Panc1 (cell line): ENCODE measurements at places on chromosomes 3 and 15. TPM values are rescaled to one million over a fixed set of nuclear protein-coding genes. Genes with fewer than 3 reads are reported as not detected.

DNA sequence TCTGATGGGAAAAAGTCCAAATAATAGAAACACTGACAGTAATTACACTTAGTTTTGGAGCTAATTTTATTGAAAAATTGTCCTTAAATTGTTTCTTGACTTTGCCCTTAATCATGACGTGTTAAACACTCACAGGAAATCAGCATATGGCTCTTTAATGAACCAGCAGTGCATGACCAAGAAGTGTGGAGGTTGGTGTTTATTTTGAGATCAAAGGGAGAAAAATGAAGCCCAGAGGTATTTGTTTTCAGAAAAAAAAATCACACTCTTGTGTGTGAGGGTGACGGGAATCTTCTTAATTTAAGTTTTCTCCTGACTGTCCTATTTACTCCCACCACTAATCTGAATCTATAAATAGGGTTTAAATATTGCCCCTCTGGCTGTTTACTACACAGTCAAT is 28.8 kb upstream of the SYNM start:
- peak overlapping the region; percentile 24; the same call in 1 of the 2 replicates for H3K4me3 ChIP-seq
- 0 out of 2 replicates have a peak, but pooled peaks cover 5% of the 10 kb centered on the region for H3K4me1 ChIP-seq
- no peaks in the 10 kb centered on the region for H3K36me3 ChIP-seq
- H3K27ac ChIP-seq = peak overlapping the region; percentile 72

DNA sequence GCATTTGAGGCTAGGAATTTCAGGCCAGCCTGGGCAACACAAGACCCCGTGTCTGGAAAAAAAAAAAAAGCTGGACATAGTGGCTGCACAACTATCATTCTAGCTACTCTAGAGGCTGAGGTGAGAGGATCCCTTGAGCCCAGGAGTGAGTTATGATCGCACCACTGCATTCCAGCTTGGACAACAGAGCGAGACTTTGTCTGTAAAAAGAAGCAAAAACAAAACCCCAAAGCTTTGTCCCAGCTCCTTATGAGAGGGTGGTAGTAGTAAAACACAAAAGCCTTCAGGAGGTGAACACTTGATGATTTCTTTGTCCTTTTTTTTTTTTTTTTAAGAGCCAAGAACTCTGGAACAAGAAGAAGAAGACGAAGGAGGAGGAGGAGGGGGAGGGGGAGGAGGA is 1.1 kb upstream of the CD200 start:
- no peak overlapping the region for H3K4me3 ChIP-seq
- H3K27ac ChIP-seq = no peak overlapping the region
- no peak for DNase-seq
- H3K4me1 ChIP-seq = no peaks in the 10 kb centered on the region

GRCh38 chr15:41544650-41545015 is 576 bp upstream of the RPAP1 start:
- H3K4me3 ChIP-seq = peak overlapping the region; percentile 92
- peaks cover 12% of the 10 kb centered on the region for H3K4me1 ChIP-seq
- H3K27me3 ChIP-seq = no peaks in the 10 kb centered on the region
- peaks cover 5% of the 10 kb centered on the region; the same call in 1 of the 2 replicates for H3K36me3 ChIP-seq
- no peak for DNase-seq

- peaks cover 14% of the 10 kb centered on the region for H3K4me1 ChIP-seq
- no peak overlapping the region for H3K27ac ChIP-seq
- H3K4me3 ChIP-seq = no peak overlapping the region
Observed at GRCh38 chr15:90318591-90318990, 33.5 kb upstream of the ZNF774 start.

- H3K4me3 ChIP-seq = no peak overlapping the region
- no peaks in the 10 kb centered on the region for H3K36me3 ChIP-seq
- no peaks in the 10 kb centered on the region for H3K27me3 ChIP-seq
- H3K4me1 ChIP-seq = no peaks in the 10 kb centered on the region
Observed at GRCh38 chr15:94359716-94360115, 128.4 kb downstream of the MCTP2 start.

DNA sequence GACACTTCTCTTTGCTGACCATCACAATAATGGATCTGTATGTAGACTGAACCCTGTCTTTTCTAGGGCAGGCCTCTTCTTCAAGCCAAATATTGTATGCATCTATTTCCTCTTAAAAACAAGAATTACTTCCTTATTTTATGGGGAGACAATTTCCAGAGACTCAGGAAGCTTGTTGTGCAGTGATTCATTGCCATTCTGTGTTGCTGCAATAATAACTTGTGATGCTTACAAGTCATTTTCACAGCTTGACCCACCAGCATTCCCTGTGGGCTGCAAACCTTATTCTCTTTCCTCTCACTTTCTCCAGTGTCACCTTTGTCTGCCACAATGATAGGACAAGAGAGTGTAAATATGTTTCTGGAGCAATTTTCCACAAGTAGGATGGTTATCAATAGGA is 276.7 kb upstream of the SGO1 start:
- no peak overlapping the region for H3K27ac ChIP-seq
- H3K27me3 ChIP-seq = no peaks in the 10 kb centered on the region
- no peak for DNase-seq
- no peaks in the 10 kb centered on the region for H3K36me3 ChIP-seq
- no peaks in the 10 kb centered on the region for H3K4me1 ChIP-seq
- H3K4me3 ChIP-seq = no peak overlapping the region

- no peaks in the 10 kb centered on the region for H3K36me3 ChIP-seq
- DNase-seq = no peak
- no peaks in the 10 kb centered on the region for H3K27me3 ChIP-seq
- H3K4me3 ChIP-seq = peak overlapping the region; percentile 36
- H3K27ac ChIP-seq = peak overlapping the region; percentile 86
Observed at GRCh38 chr15:77944002-77944867, 133.3 kb downstream of the TBC1D2B start.

DNA sequence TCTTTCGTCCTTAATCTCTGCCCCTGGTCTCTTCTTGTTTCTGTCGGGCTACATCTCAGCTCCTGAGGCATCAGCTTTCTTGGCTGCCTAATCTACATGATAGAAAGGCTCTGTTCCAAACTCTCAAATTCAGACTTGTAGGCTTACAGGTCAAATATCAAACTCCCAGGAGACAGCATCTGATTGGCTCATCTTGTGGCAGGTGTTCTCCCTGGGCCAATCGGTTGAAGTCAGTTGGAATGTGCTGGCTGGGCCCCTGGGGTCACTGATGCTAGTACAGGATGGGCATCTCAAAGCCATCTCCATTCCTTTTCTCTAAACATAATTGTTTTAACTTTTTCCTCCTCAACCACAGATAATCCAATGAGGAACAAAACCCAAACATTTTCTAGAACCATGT is 198.7 kb downstream of the CNTN3 start:
- H3K27me3 ChIP-seq = no peaks in the 10 kb centered on the region
- no peak overlapping the region for H3K27ac ChIP-seq
- H3K4me3 ChIP-seq = no peak overlapping the region
- no peaks in the 10 kb centered on the region for H3K4me1 ChIP-seq
- no peak for DNase-seq

DNA sequence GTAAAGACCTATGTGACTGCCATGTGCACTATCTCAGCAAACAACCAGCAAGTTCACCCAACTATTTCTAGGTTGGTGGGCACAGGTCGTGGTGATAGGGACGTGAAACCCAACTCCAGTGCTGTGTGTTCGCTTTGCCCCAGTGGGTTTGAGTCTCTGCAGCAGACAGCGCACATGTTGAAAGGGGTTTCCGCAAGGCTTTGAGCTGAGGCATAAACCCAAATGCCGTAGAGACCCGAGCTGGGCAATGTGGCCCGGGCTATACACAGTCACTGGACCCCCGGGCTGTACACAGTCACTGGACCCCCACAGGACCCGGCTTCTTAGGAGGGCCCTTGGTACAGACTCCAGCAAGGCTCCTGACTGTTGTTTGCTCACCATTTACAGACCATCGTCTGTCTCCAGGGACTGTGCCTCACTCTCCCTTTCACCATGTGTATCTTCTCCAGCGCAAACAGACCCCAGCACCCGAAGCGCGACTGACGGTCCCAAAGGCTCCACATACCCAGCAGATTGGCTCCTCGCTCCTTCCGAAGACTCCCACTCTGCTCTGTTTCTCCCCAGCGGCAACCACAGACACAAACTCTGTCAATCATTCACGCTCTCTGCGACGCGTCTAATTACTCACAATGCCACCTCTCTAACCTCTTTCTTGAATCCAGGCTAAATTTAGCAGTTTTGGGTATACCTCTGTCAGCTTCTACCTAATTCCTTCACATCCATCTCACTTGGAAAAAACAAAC is 31.2 kb downstream of the PCSK6 start:
- H3K4me1 ChIP-seq = peaks cover 5% of the 10 kb centered on the region; the same call in 1 of the 2 replicates
- DNase-seq = no peak
- H3K27ac ChIP-seq = no peak overlapping the region
- H3K27me3 ChIP-seq = no peaks in the 10 kb centered on the region
- H3K36me3 ChIP-seq = no peaks in the 10 kb centered on the region
- H3K4me3 ChIP-seq = no peak overlapping the region

DNA sequence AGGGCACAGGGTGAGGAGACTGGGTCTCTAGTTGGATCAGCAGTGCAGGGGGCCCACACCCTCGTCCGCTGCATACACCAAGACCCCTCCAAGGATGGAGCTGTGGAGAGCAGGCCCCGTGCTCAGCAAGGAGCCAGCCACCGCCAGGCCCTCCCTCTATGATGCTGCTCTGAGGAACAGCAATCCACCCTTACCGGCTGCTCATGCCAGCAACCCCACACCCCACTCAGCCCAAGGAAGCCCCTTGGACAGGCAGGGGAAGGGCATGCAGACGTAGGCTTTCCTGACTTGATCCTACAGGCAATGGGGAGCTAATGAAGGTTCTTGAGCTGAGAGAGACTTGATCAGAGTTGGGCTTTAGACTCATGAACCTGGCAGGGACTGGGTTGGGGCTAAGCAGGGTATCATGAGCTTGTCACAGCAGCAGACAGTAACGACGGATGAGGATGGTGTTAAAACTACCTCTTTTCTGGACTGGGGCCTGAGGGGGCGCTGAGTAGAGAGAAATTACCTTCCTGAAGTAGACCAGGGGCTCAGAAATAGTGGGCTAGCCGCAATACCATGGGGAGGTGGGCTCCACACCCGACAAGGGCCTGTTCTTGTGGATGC is 50.5 kb upstream of the FGD5 start:
- H3K36me3 ChIP-seq = no peaks in the 10 kb centered on the region
- no peaks in the 10 kb centered on the region for H3K4me1 ChIP-seq
- no peaks in the 10 kb centered on the region for H3K27me3 ChIP-seq
- no peak overlapping the region for H3K27ac ChIP-seq
- no peak for DNase-seq

DNA sequence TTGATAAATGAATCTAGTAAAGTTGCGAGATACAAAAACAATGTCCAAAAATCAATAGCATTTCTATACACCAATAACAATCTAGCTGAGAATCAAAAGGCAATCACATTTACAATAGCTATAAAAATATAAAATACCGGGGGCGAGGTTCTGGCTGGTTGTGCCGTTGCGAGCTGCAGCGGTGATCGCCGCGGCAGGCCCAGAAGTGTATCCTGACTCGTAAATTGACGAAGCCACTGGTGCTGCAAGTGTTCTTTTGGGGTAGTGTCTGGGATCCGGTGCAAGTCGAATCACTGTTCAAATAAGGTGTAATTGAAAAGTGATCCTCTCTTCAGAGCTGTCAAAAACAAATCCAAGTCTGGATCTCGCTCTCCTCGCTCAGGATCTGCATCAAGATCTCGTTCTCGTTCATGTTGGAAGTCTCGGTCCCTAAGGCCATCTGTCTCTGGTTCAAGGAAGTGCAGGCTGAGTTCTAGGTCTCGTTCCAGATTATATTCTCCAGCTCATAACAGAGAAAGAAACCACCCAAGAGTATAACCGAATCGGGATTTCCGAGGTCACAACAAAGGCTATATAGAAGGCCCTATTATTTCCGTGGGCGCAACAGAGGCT is 80.1 kb upstream of the STT3B start:
- no peaks in the 10 kb centered on the region for H3K36me3 ChIP-seq
- no peaks in the 10 kb centered on the region for H3K4me1 ChIP-seq
- no peak overlapping the region for H3K4me3 ChIP-seq
- H3K27me3 ChIP-seq = no peaks in the 10 kb centered on the region
- no peak for DNase-seq

DNA sequence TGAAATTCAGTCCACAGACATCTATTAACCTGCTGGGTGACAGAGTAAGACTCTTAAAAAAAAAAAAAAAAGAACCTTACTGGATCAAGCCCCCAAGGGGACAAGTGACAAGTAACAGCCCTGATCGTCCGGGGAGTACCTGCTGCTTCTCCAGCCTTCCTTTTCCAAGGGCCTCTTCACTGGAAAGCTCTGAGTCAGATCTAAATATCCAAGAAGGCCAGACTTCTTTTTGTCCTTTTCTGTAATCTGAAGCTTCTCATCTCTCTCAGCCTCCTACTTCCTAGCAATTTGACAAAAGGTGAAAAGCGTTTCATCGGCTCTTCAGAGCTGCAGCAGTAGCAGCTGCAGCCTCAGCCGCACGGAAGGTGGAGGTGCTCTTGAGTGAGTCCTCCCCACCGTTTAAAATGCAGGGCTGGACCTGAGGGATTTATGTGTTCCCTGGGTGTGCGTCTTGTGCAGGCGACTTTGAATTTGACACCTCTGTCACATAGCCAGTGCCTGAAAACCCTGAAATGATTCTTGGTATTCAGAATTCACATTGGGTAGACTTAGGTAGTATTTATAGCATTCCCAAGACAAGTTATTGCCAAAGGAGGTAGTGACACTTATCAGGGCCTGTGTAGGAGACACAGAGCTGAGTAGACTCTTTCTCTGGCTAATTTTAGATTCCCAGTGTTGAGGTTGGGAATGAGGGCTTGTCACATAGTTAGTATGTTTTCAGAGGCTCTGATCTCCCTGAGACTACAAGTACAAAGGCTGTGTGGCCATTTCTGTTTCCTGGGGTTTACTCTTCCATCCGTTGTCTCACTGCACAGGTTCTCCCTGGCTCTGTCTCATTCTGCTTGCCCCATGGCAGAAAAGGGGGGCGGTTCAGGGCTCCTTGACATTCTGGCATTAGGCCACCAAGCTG is 291.2 kb upstream of the C2CD4B start:
- 0 out of 2 replicates have a peak, but pooled peaks cover 2% of the 10 kb centered on the region for H3K4me1 ChIP-seq
- no peak for DNase-seq
- no peak overlapping the region for H3K27ac ChIP-seq
- no peaks in the 10 kb centered on the region for H3K27me3 ChIP-seq

GRCh38 chr3:49607796-49608195 is 53.5 kb downstream of the BSN start:
- H3K27me3 ChIP-seq = no peaks in the 10 kb centered on the region
- H3K27ac ChIP-seq = no peak overlapping the region

GRCh38 chr3:194140520-194141414 is 4.8 kb downstream of the HES1 start:
- peak overlapping the region; percentile 99 for H3K27ac ChIP-seq
- DNase-seq = no peak
- H3K27me3 ChIP-seq = no peaks in the 10 kb centered on the region
- peaks cover 40% of the 10 kb centered on the region for H3K4me1 ChIP-seq
- peak overlapping the region; percentile 59 for H3K4me3 ChIP-seq

The CASR gene
- not detected for total RNA-seq

The ARNT2 gene
- 16.8 TPM for total RNA-seq

The FGD5 gene
- total RNA-seq = 0.77 TPM

The KNL1 gene
- 28.9 TPM for total RNA-seq

The CYP11A1 gene
- 0.57 TPM for total RNA-seq
